B cell (primary cell): ENCODE measurements at places on chromosomes 3 and 15.

DNA sequence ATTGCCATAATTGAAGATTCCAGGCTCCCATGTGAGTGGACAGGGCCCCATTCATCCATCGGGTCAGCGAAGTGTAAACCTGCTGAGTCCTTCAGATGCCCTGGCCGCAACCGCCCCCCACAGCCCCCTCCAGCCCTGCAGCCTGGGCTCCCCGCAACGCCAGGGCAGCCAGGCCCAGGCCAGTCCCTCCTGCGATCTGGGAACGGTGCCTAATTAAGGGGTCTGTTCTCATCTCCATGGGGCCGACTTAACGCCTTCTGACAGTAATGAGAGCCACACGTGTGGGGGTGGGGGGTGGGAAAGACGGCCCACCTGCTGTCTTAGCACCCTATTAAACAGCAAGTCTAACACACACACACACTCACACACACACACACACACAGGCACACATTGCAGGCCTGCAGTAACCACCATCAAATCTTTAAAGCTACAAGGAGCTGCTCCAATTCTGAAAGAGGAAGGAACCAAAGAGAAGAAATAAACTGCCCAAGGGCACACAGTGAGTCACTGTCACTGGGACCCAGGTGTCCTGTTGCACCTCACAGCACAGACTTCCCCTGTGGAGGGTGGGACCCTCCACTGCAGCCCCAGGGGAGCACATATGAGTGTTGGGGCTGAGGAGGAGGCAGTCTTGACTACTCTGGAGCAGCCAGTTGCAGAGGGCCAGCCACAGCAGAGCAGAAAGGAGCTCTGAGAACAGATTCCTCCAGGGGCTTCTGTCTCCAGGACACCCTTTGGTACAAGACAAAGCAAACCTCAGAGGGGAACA is 31.8 kb upstream of the HES1 start:
- peak; percentile 94 for DNase-seq

DNA sequence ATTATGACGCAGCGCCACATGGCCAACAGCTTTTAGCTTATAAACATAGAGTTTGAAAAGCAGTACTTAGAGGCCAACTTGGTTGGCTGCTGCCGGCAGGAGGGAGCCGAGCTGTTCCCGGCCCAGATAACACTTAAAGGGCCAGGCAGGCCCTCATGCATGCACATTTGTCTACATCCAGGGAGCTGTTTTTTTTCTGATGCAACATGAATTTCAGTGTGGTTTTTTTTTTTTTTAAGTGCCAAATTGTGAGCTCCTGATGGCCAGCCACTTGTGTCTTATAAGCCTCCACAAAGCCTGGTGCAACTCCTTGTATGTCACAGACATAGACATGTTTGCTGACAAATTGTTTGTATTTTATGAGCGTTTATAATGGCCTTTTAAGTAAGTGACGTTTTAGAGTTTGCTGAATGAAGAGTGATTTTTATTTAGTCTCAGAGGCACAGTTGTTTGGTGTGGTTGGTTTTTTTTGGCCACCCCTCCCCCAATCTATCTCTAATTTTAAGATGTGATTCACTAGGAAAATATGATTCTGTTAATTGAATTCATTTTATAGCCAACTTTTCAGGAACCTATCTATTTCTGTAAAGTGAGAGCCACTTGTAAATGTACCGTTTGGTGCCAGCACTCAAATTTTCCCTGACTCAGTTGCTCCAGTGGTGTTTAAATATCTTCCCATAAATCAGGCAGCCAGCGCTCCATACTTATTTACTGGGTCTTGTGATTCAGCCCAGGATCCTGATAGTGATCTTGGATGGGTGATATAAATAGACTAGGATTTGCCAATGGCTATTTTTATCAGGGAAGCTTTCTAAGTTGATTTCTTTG is 134.3 kb downstream of the VGLL4 start:
- no peak for DNase-seq

DNA sequence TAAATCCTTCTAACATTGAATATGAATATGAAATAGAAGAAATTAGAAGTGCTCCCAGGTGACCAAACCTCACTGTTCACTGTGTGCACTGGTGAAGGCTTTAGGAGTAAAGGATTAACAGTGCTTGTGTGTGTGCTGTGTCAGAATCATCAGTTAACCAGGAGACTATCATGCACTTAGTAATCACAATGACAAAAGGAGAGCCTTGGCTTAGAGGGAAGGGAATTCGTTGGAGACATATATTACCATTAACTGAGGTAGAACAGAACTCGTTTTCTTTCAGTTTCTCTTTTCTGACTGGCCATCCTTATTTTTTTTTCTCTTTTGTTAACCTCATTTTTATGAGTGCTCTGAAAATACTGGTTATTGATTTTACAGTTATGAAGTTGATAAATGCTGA is 213.3 kb upstream of the GBE1 start:
- DNase-seq = no peak

- DNase-seq = no peak
Observed at GRCh38 chr3:11850003-11850402, 3.3 kb upstream of the TAMM41 start.

DNA sequence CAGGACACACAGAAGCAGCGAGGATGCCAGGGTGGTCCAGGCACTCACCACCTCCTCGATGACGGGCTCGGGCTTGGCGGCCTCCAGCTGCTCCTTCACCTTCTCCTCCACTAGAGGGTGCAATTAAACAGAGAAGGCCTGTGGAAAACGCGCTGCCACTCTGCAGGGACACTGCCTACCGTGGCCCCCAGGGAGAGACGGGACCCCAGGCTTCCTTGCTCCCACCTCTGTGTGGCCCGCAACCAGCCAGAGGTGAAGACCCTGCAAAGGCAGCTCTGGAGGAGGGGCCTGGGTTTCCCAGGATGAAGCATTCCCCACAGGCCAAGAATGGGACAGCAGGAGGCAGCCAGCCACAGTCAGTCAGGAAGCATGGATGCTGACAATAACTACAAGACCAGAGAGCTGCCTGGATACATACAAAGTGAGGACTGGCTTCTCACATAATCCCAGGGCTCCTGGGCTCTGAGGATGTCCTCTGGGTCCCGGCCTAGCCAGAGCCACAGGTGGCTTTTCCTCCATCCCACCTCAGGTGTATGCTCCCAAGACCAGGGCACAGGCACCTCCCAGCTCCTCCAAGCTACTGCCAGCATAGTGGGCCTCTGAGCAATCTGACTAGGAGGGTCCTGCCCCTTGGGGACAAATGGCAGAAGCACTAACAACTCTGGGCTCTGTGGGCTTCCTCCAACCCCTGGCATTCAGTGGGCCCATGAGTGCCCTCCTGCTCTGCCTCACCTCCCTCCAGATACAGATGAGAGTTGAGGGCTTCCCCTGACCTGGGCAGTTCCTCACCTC is 46.2 kb downstream of the PTH1R start:
- DNase-seq = peak; percentile 66

DNA sequence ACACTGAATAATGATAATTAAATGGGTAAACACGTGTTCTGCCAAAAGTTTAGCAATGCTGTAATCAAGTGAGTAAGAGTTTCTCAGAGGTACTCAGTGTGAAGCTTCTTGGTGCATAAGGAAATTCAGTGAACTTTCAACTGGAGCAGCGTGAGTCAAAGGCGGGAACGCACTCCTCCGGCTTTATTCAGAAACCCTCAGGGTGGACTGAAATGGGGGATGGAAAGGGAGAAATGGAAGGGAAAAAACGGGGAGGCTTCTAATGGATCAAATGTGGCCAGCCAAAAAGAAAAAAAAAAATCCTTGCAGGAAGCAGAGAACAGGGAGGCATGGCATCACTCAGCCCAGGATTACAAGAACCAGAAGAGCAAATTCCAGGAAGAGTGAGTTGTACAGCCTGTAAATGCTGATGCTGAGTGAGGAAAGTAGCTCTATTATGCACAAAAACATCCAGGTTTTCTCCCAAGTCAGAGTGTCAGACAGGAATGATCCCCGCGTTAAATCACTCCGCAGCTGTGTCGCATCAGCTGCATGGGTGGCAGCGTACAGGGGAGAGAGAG is 85.3 kb downstream of the ASB7 start:
- no peak for DNase-seq

- DNase-seq = no peak
Observed at GRCh38 chr15:100713163-100713867, 110.9 kb downstream of the ASB7 start.
